H1 (cell line): ENCODE measurements at places on chromosomes 7 and 10.

DNA sequence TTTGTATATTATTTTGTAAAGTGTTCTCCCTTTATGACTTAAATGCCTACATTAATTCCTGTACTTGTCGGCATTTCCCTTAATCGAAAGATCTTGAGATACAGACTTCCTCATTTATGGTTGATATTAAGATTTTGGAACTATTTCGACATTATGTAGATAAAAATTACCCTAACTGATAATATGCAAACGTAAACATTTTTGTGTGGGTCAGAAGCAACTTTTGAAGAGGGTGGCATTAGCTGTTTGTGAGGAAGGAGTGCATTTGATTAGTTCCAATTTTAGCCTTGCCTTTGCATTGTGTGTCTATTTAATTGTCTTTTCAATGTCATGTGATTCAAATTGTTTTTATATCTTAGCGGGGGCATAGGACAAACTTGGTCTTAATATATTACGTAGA, 114.7 kb downstream of the BICC1 start:
- DNase-seq = no peak
- no peaks in the 10 kb centered on the region for H3K36me3 ChIP-seq
- H3K27me3 ChIP-seq = no peaks in the 10 kb centered on the region
- H3K27ac ChIP-seq = no peak overlapping the region
- no peak overlapping the region for H3K4me3 ChIP-seq

DNA sequence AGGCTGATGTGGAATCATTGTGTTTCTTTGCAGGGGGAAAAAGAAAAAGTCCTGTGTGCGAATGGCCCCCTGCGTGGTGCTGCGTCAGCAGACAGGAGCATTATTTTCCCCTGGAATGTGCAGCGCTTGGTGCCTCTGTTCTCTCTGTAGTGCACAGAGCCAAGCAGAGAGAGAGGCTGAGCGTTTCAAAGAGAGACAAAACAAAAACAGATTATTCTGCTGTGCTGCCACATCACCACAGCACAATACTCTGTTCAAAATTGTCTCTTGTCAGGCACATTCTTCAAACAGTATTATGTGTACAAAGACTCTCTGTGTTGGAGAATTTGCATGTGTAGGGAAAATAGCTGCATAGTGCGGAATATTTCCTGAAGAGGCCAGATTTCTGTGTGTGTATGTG, 609.0 kb downstream of the SDK1 start:
- H3K4me3 ChIP-seq = no peak overlapping the region
- no peaks in the 10 kb centered on the region for H3K27me3 ChIP-seq
- H3K27ac ChIP-seq = no peak overlapping the region

DNA sequence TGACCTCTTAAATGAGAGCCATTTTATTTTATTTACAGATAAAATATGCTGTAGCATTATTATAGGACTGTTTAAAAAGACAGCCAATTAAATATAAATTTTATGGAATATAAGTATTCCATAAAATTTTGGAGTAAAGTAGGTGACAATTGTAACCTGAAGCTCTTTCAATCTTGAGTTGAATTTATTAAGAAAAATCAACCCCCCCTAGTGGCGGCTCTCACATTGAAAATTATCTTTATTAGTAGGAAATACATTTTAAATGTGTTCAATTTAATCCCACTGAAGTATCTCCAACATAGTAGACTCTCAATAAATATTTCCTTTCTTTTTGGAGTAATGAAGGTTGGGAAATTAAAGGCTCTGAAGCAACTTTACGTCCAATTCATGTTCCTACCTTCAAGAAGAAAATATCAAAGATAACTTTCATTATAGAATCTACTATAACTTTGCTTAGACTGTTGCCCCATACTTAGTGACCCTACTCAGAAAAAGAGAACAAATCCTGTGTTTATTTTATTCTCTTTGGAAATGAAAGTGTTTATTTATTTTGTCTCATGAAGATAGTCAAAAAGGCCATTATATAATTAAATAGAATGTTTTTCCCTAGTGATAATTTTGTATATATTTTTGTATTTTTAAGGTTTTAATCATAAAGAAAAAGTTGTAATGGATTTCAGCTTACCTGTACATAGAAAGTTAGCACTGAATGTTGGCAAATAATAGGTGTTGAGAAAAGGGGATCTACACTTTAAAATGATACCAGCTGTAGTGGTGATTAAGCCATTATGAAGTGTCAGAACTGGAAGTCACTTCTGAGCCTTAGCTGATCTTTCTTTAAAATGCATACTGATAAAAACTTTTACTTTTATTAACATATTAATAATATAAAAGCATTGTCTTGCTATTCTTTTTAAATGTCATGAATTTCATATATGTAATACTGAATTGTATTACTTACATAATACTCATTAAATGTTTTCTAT, 3.3 kb downstream of the AHR start:
- H3K27me3 ChIP-seq = no peaks in the 10 kb centered on the region
- no peaks in the 10 kb centered on the region for H3K36me3 ChIP-seq
- no peak for DNase-seq
- peaks cover 10% of the 10 kb centered on the region; the same call in 1 of the 2 replicates for H3K4me1 ChIP-seq

GRCh38 chr10:26269754-26270153, 53.2 kb downstream of the GAD2 start:
- peaks cover 2% of the 10 kb centered on the region for H3K4me1 ChIP-seq
- H3K4me3 ChIP-seq = no peak overlapping the region
- H3K36me3 ChIP-seq = no peaks in the 10 kb centered on the region
- H3K27ac ChIP-seq = no peak overlapping the region

- H3K27ac ChIP-seq = no peak overlapping the region
- H3K27me3 ChIP-seq = no peaks in the 10 kb centered on the region
- H3K36me3 ChIP-seq = no peaks in the 10 kb centered on the region
- H3K4me3 ChIP-seq = no peak overlapping the region
Observed at GRCh38 chr10:133254421-133255120, 16.9 kb downstream of the VENTX start.

DNA sequence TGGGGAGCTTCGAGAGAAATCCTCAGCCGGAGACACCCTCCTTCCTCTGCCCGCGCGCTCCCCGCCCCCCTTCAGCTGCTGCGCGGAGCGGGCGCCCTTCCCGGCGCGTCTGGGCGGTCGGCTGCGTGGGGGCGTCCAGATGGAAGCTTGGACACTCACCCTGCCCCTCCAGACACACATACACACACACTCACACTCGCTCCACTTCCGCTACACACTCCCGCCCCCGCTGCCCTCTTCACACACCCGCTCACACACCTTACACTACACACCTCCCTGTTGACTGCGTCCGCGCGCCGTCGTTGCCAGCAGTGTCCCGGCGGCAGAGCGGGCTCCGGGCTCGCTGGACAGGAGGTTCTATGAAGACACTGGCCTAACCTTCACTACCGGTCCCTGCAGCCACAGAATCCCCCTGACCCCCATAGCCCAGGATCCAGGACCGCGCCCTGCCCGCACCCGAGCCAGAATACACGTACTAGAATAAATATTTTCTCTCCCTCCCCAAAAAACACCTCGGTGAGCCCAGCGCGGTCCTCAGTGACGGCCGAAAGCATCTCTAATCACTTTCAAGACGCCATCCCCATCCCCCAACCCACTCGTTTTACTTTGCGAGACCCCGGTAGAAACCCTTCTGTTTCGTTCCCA, 1.1 kb upstream of the EGR2 start:
- peaks cover 11% of the 10 kb centered on the region; the same call in 1 of the 2 replicates for H3K4me1 ChIP-seq
- no peaks in the 10 kb centered on the region for H3K36me3 ChIP-seq
- H3K27ac ChIP-seq = no peak overlapping the region
- peak; percentile 59 for DNase-seq
- H3K4me3 ChIP-seq = peak overlapping the region; percentile 69
